Caudate nucleus (tissue), 63 donors: ENCODE measurements at places on chromosomes 6 and 20.

DNA sequence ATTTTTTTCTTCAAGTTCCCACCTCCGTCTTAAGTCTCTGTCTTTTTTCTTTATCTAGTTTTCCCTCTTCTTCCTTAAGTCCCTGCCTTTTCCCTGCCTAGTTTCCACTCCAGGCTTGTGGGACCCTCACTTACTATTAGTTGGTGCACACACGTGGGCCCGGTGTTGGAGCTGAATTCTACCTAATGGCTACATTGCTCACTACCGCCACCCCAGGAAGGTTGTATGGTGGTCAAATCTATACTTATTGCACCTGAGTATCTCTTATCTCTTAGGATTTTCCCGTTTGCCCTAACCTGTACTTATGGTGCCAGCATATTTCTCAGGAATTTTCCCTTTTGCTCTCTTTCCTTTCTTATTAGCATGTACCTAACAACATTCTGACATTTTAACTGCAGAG, 692.8 kb downstream of the EPM2A start:
- no peak for DNase-seq

- no peak for DNase-seq
Observed at GRCh38 chr6:142760152-142760551, 184.8 kb downstream of the HIVEP2 start.

DNA sequence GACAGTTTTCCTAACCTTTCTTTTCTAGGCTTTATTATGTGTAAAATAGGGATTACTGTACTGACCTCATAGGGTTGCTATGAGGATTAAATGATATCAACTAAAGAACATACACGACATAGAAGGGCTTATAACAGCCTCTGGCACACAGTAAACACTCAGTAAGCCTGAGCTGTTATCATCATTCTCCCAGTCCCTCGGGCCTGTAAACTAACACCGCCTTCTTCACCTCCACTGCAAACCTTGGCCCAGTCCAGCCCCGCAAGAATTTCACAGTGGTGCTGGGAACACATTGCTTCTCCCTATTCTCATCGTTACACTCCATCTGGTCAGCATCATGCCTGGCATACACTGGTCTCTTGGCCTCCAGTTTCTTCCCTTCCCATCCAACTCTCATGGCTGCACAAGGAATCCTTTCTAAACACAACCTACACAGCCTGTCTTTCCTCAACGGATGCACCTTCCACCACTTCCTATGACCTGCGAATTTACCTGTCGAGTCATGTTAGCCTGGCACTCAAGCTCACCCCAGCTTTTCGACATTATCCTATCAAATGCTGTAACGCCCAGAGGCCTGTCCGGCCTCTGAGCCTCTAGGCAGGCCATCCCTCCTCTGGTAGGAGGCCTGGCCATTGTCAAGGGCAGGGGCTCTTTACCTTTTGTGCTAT, 92.1 kb downstream of the FYN start:
- no peak for DNase-seq

DNA sequence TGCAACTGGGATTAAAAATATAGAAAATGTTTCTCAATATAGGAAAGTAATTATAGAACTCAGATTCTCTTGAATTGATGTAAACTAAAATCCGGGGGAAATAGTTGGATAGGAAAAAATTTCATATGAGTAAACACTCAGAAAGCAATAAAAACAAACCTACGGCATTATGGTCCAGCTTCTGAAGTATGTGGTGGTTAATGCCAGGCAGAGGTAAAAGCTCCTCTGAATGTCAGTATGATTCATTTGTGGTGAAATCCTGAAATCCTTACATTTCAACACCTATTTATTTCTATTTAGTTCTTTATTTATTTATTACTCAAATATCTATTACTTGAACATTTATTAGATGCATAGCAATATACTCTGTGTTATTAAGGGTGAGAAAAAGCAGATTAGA, 145.1 kb downstream of the RIMS1 start:
- no peak for DNase-seq

- no peak for DNase-seq
Observed at GRCh38 chr6:26032340-26033084, 54.7 kb upstream of the HFE start.
